ENCODE measurements at places on chromosomes 4 and X.

DNA sequence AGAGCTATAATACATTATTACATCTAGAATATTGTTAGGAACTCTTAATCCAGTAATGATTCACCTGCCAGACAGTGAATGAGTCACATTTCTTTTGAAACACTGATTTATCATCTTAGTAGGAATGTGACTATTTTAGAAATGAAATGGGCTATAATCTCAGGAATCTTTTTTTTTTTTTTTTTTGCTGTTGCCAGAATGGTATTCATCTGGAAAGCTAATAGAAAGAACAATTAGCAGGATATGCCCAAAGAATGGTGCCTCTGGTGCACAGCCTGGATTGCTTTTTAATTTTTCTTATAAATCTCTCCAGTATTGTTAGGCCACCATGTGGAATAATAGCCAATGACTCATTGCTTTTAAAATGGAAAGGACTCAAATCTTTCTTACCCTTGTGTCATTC is 181.1 kb upstream of the SMIM31 start:
- DNase-seq = peak; percentile 57

DNA sequence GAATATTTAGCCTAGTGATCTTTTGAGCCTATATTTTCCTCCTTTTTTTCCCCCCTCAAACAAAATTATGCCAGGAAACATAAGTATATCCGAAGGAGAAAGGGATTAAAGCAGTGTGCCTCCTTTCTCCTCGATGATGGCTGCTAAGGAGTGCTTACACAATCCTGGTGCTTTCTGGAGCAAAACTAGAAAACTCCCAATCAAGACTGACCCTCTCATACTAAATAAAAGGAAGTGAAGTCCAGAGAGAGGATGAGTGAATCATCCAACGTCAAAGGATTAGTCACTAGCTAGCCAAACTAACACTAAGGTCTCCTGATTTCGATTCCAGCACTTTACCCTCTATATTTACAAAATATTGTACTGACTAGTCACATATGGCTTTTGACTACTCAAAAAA is 146.8 kb downstream of the PPP3CA start:
- DNase-seq = peak; percentile 92

DNA sequence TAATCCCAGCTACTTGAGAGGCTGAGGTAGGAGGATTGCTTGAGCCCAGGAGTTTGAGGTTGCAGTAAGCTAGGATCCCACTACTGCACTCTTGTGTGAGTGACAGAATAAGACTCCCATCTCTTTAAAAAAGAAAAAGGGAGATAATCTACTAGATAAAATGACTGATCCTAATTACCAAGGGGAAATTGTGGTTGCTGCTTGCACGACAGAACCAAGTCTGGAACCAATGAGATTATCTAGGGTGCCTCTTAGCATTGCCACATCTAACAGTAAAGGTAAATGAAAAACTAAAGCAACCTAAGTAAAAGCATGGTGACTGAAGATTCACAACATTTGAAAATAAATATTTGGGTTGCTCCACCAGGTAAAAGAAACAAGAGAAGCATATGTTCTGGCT is 185.1 kb downstream of the PDHA2 start:
- DNase-seq = no peak

- DNase-seq = peak; percentile 6
These were observed 124.4 kb downstream of the VEGFC start for GRCh38 chr4:176668324-176668723.

- no peak for DNase-seq
These were observed 78.7 kb downstream of the VCX3A start for GRCh38 chrX:6456196-6456595.

GRCh38 chr4:113385281-113385899 is 335.9 kb downstream of the ANK2 start:
- DNase-seq = no peak

DNA sequence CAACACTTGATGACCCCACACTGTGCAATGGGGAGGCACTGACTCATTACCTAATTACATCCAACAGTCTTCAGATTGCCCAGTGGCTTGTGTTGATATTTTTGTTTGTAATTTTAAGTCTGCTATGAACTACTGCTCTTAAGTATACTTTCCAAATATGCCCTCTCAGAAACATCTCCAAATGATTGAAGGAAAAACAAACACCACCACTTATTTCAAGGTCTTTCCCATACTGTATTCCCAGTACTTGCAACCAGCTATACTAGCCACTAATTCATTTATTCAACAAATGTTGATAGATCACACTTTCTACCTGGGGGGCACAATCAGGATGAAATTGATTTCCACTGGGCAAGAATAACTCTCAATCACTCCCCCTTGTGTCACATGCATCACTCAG is 302.2 kb upstream of the CPEB2 start:
- DNase-seq = no peak

- no peak for DNase-seq
These were observed 101.1 kb downstream of the ENOX2 start for GRCh38 chrX:130801901-130802300.

DNA sequence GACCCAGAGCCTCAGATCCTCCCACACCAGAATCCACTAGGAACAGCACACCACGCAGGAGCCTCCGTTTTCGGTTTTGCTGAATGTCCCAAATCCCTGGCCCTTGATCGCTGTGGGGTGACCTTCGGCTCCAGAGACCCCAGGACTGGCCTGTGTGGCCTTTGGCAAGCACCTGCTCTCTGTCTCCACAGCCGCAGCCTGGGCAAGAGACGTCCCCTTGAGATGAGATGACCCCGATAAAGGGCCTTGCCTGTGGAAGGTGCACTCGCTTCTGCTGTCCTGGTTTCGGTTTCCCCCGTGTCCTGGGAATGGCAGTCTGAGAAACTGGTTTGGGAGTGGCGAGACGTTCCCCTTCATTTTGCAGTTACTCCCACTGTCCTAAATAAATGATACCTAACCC is 9.6 kb downstream of the PSAPL1 start:
- no peak for DNase-seq

DNA sequence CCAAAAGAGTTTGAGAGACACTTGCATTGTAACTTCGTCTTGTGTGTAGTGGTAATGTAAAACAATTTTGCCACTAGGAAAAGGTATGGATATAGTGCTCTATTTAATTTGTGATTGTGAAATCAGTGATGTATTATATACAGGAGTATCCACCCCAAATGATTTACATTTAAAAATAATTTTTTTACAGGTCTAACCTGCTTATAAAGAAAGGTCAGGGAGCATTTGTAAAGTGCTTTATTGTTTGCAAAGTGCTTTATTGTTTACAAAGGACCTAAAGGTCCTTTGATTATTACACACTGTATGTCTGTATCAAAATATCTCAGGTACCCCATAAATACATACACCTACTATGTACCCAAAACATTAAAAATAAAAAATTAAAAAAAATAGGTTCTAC is 70.3 kb downstream of the DCK start:
- DNase-seq = no peak

GRCh38 chr4:3493720-3494461 is 30.8 kb downstream of the DOK7 start:
- no peak for DNase-seq

- no peak for DNase-seq
These were observed 12.8 kb downstream of the MECP2 start for GRCh38 chrX:154084449-154085300.

GRCh38 chr4:54487491-54487890 is 170.3 kb upstream of the KIT start:
- DNase-seq = no peak

- DNase-seq = no peak
These were observed 35.3 kb upstream of the SPIN2A start for GRCh38 chrX:57172544-57172943.

GRCh38 chrX:44874420-44875184 is 1.6 kb downstream of the KDM6A start:
- peak; percentile 71 for DNase-seq

DNA sequence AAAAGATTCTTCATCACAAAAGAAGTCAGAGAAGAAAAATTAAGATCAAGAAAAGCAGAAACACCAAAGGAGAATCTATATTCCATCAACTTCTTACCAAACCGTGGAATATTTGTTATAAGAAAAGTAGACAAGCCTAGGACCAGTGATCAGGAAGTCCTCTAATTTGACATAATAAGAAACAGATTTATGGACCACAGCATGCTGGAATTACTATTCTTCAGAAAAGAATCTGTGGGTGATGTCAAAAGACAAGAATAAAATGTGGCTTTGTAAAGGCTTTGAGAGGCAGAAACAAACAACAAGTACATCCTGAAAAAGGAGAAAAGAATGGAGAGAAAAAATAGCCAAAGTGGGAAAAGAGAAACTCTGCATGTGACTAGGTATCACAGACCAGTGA is 123.3 kb downstream of the SLC10A7 start:
- DNase-seq = no peak

- DNase-seq = no peak
These were observed 11.8 kb downstream of the UGT2B15 start for GRCh38 chr4:68658672-68659071.

GRCh38 chr4:13656569-13657405 is 29.3 kb upstream of the BOD1L1 start:
- peak; percentile 60 for DNase-seq

DNA sequence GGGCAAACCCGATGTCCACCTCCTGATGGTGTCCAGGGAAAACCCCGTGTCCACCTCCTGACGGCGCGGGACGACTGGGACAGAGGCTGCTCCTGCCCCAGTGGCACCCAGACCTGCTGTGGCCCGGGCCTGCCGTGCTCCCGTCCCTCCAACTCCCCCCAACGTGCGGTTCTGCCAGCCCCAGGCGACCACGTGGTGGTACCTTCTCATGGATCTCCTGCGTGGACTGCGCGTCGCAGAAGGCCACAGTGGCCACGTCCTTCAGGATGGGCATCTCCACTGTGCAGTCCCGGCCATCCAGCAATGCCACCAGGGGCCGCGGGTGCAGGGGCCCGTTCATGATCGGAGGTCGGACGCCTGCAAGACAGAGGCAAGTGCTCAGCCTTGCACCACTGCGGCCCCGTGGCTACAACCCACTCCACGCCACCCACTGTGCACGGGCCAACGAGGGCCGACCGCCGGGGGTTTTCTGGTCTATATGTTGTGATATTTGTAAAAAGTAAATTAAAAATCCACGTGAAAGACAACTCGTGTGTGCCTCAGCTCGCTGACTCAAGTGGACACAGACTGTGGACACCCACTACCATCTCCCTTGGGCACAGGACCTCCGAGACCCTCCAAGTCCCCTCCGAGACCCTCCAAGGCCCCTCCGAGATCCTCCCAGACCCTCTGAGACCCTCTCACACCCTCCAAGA is 10.8 kb downstream of the CTBP1 start:
- no peak for DNase-seq

- peak; percentile 53 for DNase-seq
These were observed 7.3 kb downstream of the NAP1L5 start for GRCh38 chr4:88690355-88690754.

DNA sequence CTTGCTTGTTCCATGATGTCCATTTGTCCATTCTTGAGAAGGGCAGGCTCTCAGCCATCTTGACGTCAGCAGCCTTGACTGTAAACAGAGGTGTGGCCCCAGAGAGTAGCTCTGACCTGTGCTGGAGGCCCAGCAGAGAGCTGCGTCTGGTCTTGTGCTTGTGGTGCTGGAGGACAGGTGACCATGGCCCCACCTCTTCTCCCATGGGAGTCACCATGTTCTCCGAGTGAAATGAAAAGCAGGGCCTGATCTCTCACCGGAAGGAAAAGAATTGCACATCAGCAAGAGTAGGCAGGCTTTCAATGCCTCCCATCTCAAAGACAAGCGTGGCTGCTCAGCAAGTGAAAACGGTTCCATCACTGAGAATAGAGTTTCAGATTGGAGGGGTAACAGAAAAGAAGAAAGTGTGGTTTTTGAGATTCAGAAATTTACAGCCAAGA is 11.5 kb downstream of the PARM1 start:
- no peak for DNase-seq

DNA sequence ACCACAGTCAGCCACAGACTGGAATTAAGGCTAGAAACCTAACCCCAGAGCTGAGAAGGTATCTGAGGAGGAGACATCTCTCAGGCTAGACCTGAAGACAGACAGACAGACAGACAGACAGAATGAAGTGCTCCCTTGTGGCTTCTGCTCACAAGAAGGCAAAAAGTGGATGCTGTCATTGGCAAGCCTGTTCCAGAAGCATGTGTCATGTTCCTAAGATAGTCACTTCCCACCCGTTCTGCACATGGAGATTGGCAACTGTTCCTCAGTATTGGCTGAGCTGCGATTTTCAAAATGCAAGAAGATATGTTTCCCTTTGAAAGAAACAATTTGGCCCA is 166.4 kb downstream of the NSUN7 start:
- DNase-seq = no peak
